Lung (tissue), 17 donors: ENCODE measurements at places on chromosomes 6 and 20. TPM values are rescaled to one million over a fixed set of nuclear protein-coding genes. Genes with fewer than 3 reads are reported as not detected.

DEFB124 gene
- polyA plus RNA-seq, result not detected

GRCh38 chr6:122052346-122052900, 347.0 kb upstream of the HSF2 start:
- DNase-seq, result no peak

JAG1 gene
- polyA plus RNA-seq, result 11.9 TPM

DNA sequence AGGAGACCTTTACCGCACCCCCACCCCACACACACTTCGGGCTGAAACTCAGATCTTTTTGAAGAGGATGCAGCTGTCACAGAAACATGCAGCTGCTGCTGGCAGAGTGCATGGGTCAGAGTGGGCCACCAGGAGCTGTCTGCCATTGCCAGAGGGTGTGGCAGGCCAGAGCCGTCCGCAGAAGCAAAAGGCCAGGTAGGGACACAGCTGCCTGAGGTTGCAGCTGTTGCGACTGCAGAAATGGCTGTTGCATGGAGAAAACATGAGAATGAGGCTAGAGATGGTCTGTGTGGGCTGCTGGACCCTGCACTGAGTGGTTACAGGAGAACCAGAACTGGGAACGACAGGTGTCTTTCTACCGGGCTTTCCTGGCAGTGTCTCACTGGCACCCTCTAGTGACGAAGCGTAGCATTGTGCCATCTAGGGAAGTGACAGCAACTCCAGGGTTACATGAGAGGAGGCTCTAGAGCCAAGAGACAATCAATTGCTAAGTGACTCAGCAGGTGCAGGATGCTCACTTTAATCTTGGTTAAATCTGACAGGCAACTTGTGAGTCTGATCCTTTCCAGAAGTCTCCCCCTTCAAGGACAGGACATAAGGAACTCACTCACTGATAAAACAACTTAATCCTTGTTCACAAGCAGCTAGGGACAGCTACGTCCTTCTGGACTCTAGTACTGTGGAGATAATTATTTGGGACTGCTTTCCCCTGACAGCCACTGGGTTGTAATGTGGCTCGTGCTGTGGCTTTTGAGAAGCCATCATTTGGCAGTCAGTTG, 29.1 kb upstream of the SERPINB9 start:
- DNase-seq, result peak; percentile 76

DNA sequence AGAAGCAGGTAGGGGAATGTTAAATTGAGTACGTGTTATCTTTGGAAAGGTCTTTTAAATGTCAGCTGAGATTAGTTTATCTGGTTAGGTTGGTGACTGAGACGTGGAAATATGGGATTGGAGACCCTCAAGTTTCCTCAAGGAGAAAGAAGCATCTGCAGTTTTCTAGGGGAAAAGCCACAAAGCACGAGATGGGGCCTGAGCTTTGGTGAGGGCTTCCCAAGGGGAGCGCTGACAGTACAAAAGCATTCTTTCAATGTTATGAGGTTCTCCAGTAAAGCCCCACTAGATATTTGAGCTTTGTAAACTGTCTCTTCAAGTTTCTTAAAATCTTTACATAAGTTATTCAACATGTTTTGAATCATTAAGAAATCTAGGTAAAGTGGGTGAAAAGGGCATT, 19.6 kb upstream of the HS3ST5 start:
- DNase-seq, result no peak

DNA sequence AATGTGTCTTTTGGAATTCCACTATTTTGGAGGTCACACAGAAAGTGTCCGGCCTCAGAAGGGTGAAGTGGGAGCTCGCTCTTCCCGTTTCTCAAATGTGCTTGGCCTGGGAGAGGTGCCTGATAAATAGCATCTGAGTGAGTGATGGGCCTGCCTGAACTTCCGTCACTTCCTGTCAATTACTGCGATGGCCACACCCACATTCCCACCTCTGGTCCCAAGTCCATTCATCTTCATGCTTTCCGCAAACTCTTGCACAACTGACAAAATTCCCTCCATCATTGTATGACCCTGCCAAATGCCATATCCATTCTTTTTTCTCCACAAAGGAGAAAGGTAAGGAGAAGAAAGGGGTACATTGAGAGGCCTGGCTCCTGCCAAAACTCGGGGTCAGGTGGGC, 169.0 kb downstream of the QKI start:
- DNase-seq, result no peak

- no peak for DNase-seq
Observed at GRCh38 chr20:14815340-14815739, 477.9 kb upstream of the FLRT3 start.

SLC2A10 gene
- 7.4 TPM for polyA plus RNA-seq

FIG4 gene
- 12.1 TPM for polyA plus RNA-seq

GRCh38 chr6:108847738-108848115, 495 bp upstream of the ARMC2 start:
- DNase-seq, result peak; percentile 37
